ENCODE measurements at places on chromosomes 16 and 17.

DNA sequence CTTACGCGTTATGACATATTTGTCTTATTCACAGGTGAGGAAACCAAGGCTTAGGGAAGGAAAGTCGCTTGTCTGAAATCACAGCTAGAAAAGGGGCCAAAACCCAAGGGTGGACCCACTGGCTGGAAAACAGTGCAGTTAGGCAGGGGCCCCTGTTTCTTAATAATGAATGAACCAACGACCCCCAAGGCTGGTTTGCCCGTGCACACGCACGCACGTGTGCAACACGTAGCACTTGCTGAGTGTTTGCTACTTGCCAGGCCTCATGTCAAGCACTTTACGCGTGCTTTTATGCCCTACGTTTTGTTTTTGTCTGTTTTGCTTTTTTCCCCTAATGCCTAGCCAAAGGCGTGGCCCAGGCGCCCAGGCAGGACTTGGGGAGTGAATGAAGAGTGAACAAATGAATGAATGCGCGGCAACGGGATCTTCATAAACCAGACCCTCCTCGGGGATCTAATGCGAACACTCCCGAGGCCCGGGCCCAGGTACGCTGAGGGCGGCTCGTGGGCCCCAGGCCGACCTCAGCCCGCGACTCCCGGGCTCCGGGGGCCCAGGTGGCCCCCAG lies 571 bp upstream of the USP10 start:
- no peak for DNase-seq

DNA sequence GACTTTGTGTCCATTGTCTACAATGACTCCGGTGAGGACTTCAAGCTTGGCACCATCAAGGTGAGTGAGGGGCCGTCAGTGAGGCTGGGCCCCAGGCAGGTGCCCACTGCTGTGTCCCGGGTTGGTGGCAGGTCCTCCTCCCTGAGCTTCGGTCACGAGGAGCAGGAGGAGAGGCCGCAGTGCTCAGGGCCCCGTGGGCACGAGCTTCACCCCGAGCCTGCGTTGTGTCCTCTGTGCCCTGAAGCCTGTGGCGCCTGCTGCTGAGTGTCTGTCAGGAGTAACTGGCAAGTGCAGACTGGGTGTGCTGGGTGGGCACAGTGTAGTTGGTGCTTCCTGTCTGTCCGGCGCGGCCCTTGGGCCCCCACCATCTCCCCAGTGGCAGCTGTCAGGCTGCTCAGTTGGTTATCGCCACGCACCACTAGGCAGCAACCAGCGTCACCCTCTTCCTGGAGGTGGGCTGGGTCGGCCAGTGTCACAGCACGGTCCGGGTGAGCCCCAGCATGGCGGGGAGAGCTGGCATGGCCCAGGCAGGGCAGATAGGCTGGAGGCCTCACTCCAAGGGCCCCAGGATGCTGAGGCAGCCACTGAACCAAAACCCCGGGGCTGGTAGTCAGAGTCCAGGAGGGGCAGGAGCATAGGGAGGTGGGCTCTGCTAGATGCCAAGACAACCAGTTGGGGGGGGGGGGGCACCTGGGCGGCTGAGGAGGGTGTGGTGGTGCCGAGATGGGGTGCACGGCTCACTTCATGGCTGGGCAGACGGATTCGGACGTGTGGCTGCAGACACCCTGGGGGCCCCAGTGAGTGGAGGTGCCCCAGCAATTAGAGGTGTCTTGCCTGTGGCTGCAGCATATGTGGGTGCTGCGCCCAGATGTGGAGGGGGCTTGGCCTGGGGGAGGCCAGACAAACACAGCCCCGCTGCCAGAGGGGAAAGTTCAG lies 39.3 kb downstream of the TSC2 start:
- DNase-seq: no peak

DNA sequence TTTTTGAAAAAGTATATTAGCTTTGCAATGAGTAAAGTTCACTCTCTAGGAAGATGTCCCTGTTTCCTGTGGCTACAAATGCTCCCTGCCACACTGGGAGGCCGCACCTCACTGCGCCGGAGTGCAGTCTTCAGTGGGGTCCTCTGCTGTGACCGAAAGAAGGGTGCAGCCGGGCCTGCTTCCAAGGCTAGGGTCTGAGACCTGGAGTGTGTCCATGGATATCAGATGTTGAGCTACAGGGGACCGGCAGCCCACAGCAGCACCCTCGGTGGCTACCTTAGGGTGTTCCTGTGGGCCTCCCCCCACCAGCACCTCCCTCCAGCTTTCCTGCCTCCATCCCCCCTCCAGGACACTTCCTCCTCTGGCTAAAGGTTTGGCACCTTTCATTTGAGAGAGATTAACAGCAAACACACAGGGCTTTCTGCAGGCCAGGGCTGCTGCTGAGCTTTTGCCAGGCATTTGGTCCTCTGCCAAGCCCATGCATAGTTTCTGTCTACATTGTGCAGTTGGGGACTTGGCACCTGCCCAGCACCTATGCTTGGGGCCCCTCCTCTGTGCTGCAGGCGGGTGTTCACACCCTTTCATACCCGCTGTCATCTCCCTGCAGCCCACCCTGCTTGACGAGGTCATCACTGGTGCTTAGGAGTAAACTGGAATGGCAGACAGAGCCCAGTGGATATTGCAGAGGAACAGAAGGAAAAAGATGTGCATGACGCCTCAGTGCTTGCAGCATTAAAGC lies 33.8 kb upstream of the CRISPLD2 start:
- DNase-seq: peak; percentile 69

DNA sequence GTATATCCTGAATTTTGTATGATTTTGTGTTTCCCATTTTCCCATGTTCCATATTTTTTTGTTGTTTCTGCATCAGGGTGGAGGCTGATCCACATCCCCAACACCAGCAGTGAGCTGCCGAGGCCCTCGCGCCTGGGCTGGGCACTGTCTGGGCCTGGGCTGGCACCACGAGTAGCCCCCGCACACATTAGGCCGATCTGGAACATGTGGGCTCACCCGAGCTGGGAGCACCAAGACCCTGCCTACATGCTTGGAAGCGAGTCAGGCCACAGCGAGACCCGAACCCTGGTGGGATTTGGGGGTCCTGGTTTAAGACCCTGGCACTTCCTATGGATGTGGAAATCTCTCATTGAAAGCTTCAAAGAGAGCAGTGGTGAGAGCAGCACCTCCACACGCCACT lies 8.5 kb downstream of the KCTD5 start:
- DNase-seq: no peak

GRCh38 chr17:74603037-74603635 lies 11.1 kb upstream of the CD300LD start:
- no peak for DNase-seq

- DNase-seq: peak; percentile 68
These were observed 90.7 kb downstream of the TIMM22 start for GRCh38 chr17:1087381-1088241.

DNA sequence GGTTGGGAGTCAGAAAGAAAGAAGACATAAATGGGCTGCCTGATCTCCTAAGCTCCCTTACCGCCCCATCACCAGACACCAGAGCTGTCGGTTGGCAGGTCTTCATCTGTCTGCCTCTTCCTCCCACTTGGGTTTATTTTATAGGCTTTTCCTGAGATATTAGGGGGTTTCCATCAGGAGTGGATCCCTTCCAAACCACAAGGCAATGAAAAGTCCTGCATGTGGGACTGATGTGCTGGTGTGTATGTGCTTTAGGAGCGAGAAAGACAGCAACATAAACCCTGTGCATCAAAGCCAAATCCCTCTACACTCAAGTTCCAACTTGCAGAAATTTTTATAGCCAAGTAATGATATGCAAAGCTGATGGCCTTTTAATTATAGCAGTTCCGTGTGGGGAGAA lies 389.5 kb downstream of the SLC39A11 start:
- no peak for DNase-seq

- DNase-seq: no peak
These were observed 31.7 kb upstream of the CFAP20 start for GRCh38 chr16:58160855-58161254.

DNA sequence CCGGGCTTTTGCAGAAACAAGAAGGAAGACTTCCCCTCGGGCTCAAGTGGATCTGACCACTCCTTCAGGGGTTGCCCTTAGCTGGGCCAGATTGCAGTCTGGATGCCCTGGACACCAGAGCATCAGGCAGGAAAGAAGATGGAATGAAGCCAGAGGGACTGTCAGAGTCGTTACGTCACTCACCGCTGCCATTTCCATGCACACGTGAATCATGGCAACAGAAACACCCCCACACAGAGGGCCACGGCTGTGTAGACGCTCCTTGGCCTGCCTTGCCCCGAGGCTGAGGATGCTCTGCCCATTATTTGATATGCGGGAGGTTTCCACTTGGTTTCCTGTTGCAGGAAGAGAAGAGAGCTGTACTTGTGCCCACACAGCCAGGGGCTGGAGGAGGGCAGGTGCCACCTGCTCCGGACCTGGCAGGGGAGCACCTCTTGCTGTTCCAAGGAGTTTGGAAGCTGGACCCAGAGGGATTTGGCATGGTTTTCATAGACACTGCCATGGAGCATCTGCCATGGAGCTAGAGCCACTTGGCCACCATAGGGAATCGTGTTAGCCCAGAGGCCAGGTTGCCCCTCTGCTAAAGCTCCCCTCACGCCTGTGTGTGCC lies 29.4 kb downstream of the RBFOX3 start:
- no peak for DNase-seq

GRCh38 chr17:12665263-12666210 lies at the start of gene MYOCD:
TSS of gene MYOCD (plus strand) at chr17:12665890. CDS start at chr17:12666189, 299 bp downstream.
- no peak for DNase-seq

- DNase-seq: no peak
These were observed 591.1 kb upstream of the C16orf82 start for GRCh38 chr16:26475596-26475995.

- no peak for DNase-seq
These were observed 51.8 kb downstream of the SKAP1 start for GRCh38 chr17:48378238-48378637.

DNA sequence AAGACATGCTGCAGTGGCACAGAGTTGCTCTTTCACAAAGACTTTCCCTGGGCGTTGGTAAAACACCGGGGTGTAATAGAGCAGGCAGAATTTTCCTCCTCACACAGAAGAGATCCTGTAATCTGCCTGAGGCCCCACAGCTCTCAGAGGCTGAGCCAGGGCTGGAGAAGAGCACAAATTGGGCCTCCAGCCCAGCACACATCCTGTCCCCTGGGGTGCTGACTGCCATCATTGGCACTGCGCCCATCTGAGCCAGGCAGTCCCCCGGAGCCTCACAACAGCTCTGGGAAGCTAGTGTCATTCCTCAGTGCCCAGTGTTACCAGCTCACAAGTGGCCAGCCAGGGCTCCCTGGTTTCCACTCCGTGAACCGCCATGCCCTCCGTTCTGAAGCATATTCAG lies 119.4 kb downstream of the SOCS1 start:
- DNase-seq: peak; percentile 49

- no peak for DNase-seq
These were observed 76.4 kb downstream of the SREBF1 start for GRCh38 chr17:17760350-17760749.

Measured in NCI-H2081 treated with DMSO at 0.1 percent for 48 hours (cell line).